ENCODE measurements at places on chromosomes 1 and 21.

- DNase-seq = no peak
These were observed 13.6 kb upstream of the OR2B11 start for GRCh38 chr1:247471445-247472016.

- DNase-seq = no peak
These were observed 188.3 kb downstream of the ASTN1 start for GRCh38 chr1:176976225-176976624.

- no peak for DNase-seq
These were observed 239.8 kb downstream of the NFIA start for GRCh38 chr1:61322008-61322744.

DNA sequence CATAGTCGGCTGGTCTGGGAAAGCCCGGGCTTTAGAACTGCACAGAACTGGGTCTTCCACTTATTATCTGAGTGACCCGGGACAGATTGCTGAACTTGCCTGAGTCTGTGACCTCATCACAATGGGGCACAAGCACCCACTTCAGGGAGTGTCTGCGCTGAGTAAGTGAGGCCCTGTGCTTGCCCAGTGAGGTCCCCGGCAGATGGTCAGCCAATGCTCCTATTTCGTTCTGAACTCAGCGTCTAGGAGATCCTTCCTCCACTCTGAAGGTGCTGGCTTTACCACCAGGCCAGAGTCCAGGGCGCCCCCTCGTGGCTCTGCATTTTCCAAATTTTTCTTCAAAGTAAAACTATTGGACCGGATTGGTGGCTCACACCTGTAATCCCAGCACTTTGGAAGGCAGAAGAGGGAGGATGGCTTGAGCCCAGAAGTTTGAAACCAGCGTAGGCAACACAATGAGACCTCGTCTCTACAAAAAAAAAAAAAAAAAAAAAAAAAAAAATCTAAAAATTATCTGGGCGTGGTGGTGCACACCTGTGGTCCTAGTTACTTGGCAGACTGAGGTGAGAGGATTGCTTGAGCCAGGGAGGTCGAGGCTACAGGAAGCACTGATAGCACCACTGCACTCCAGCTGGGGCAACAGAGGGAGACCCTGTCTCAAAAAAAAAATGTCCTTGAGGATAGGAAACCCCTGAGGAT is 61.7 kb downstream of the FCRL5 start:
- DNase-seq = peak; percentile 35

DNA sequence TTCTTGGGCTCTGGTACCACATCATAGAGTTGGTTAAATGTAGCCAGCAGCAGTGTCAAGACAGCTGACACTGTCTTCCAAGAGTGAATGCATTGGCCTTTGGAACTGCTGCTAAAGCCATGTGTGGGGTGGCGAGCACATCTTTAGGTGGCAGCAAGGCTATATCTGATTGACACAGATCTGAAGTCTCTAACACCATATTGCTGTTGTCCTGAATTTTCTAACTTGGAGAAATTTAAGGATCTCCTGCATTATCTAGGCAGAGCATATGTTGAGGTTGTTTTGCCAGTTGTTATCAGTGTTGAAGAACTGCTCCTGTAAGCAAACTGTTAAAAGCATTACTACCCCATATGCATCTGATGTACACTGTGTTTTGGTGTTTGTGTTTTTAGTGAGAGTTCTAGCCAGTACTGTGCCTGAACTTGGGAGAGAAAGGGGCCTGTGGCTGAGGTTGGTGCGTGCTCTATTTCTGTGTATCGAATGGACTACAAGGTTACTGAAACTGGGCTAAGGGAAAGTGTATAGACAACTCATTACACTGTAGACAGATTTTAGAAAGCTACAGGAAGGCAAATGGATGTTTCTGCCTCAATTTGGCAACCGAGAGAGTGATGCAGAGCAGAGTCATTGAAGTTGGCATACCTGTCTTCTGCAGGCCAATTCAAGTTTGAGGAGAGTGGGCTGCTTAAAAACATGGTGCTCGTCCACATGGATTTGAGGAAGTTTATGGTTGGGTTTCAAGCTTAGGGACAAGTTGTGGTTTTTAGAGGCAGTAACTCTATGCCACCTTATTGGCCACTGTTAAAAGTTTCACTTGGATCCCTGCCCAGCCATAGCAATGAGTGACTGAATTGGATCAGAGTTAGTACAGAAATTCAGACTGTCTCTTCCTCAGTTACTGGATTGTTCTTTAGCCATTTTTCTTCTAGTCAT is 16.9 kb downstream of the DYRK3 start:
- no peak for DNase-seq

- DNase-seq = peak; percentile 56
These were observed 26.6 kb upstream of the HPDL start for GRCh38 chr1:45299981-45300668.

- no peak for DNase-seq
These were observed 169.8 kb upstream of the DUSP10 start for GRCh38 chr1:221911714-221912113.

GRCh38 chr1:187630653-187631380 is 802.1 kb downstream of the PLA2G4A start:
- DNase-seq = no peak
